ENCODE measurements at places on chromosomes 16 and 17.

DNA sequence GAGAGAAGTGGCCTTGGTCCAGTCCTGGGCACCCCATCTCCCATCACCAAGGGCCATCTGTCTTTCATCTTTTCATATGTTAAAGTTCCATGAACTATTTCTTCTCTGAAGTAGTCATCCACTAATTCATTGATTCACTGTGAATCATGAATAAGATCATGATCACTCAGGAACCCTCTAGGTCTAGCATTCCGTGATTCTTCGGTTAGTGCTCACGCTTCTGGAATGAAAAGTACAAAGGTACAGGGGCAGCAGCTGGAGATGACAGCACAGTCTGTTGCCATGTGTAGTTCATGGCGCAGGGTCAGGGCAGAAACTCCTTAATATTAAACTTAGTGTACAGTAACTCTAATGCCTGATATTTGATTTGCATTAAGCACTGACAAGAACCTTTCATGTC is 127.1 kb downstream of the CDH13 start:
- DNase-seq, result no peak

GRCh38 chr17:80475910-80476876 is at the start of gene NPTX1:
Gene NPTX1 (minus strand): TSS chr17:80476607. CDS start chr17:80476446, 161 bp downstream.
- no peak for DNase-seq

- no peak for DNase-seq
These were observed 243.5 kb upstream of the CCL2 start for GRCh38 chr17:34011599-34011998.

- DNase-seq, result no peak
These were observed 54.1 kb downstream of the SMURF2 start for GRCh38 chr17:64607862-64608565.

DNA sequence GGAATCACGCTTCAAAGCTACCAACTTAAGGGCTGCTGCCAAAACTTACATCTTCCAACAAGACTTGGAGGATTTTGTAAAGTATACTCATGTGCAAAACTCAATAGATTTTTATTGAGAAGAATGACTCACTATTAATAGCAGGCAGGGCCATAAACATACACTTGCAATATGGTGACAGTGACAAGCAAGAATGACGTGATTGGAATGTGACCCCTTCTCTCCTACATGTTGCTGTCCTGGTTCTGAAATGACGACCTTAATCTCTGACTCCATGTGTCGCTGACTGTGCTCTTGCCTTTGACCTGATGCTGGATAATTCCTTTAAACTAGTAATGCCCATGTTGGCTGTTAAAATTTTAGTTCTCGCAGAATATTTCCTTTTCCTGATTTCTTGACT is 174.5 kb downstream of the PARN start:
- DNase-seq, result no peak

GRCh38 chr17:29582254-29582765 is 7.1 kb downstream of the GIT1 start:
- no peak for DNase-seq

DNA sequence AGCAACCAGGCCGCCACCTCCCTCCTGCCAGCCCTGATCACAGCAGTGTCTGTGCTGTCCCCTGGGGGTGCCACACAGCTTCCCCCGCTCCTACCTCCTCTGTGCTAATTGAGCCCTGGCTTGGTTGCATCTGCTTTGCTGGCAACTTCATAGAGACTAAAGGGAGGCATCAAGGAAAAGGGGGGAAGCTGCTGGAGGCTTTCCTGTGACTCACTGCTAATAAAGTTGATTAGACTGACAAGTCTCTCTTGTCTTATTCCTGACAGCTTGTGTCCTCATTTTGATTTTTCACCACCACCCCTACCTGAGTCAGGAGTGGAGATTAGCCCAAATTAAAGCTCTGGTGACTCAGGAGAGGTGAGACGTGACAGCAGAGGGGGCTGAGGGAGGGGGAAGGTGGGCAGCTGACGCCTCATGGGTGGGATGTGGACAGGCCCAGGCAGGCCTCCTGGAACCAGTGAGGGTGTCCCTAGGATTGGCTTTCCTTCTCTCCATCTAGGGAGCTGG is 310.0 kb downstream of the CBLN1 start:
- DNase-seq, result no peak

DNA sequence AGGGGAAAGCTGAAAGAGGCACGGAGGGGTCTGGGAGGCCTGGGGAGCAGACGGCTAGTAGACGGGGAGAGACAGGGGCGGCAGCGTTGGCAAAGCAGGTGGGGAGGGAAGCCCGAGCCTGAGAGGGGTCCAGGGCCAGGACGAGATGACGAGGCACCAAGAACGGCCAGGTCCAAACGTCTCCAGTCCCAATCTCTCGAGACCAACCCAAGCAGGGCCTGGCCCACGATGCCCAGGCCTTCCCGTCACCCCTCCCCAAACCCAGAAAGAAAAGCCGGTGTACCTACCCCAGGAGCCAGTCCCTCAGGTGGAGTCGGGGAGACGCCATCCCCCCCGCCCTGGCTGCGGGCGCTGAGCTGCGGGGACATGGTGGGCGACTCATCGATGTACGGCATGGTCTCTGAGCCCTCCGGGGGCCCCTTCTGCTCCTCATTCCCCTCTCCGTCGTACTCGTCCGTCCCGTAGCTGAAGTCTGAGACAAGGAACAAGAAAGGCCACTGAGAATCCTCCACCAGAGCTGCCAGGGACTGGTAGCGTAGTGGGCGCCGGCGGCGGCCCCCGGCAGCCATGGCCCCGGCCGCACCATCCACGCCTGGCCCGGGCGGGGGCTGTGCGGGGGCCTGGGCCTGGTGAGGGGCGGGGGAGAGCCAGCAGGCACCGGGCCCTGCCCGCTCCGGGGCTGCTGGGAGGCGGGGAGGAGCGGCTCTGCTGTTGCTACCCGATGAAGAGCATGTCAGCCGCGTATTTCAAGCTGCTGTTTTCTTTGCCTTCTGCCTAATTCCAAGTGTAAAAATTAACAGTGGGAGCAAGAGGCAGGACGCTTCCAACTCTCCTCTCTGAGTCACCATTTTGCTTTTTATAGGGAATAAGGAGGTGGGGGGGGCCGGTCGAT is 54.6 kb downstream of the ABR start:
- DNase-seq, result no peak

DNA sequence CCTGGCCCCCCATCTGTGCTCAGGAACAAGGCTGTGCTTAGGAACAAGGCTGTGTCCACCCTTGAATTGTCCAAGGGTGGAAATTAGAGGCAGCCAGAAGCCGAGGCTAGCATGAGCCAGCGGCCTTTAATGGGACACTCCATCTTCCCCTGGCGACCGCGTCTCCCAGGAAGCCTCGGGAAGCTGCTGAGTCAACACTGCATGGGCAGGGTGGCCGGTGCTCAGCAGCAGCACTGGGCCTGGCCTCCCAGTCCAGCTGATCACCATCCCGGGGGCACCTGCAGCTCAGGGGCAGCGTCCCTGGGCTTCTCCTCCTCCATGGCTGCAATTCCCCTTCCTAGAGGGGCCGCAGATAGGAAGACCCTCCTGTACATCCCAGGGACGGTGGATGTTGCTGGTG is 180.8 kb downstream of the ENGASE start:
- DNase-seq, result no peak

- DNase-seq, result no peak
These were observed 121.8 kb upstream of the COX10 start for GRCh38 chr17:13947499-13947898.

All from activated naive CD8-positive, alpha-beta T cell treated with anti-CD3 and anti-CD28 coated beads, Interleukin-2, amount 50 U/mL, for 16 hours (primary cell).